ENCODE measurements at places on chromosomes 3 and 15.

DNA sequence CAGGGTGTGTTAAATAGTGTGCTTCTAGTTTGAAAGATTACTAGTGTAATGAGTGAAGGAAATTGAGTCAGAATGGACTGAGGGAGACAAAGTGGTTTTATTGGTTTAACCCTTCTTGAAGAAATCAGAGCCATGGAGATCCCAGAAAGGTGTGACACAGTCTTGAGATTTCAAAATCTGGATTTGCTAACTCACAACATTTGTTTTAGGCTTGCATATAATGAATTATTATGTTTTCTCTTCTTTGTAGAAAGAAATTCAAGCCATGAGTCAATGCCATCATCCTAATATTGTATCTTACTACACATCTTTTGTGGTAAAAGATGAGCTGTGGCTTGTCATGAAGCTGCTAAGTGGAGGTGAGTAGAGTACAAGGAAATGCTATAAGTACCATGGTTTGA lies 25.1 kb downstream of the OXSR1 start:
- DNase-seq, result no peak

GRCh38 chr3:123884203-123884831 lies at the start of gene MYLK:
Gene MYLK (minus strand): TSS chr3:123884332. CDS start chr3:123793841, 90,491 bp downstream.
- peak; percentile 88 for DNase-seq

DNA sequence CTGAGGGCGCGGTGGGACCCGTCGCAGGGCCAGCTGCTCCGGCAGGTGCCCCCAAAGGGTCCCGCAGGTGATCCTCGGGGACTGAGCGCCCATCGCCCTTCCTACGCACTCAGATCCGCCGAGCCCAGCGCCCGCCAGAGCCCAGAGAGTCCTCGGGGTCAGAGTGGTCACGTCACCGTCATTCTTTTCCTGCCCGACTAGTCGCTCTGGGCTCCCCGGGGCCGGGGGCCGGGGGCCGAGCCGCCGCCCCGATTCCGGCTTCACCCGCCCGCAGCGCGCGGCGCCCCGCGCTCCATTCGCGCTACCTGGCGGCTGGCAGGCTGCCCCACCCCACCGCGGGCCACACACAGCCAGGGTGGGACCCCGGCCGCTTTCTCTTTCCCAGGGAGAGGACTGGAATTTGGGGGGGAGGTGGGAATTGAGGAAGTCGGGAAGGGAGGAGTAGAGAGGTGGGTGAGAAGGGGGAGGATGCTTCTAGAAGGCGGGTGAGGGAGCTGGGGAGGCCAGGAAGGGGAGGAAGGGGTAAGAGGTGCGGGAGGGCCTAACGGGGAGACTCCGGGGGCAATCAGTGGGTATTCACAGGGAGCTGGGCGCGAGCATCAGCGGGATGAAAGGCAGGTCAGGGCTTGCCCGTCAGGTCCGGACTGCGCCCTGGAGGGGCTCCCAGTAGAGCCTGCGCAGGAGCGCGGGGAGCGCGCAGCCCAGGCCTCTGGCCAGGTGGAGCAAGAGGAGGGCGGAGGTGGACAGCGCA lies 36.1 kb upstream of the EPHB3 start:
- DNase-seq, result no peak

- no peak for DNase-seq
Measured at GRCh38 chr3:6807967-6808588, 52.8 kb upstream of the GRM7 start.

- peak; percentile 99 for DNase-seq
Measured at GRCh38 chr3:23776352-23776891, 29.3 kb upstream of the UBE2E1 start.

DNA sequence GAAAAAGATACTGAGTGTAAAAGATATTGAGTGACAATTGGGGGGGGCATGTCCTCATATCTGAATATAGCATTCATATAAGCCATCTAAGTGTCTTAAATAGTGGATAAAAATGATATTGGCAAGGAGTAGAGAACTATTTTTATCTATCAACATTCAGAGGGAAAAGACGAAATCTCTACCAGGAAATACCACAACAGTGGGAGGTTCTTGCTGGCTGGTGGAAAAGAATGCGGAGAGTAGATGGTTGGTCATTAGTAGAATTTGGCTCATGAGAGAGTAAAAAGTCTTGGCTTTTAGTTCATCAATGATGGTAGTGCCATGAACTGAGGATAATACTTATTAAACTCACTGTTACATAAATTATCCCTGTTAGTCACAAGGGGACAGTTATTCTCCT lies 4.8 kb upstream of the TCF12 start:
- no peak for DNase-seq

GRCh38 chr3:96619475-96619874 lies 194.9 kb upstream of the EPHA6 start:
- DNase-seq, result no peak

GRCh38 chr15:65484876-65485275 lies 32.6 kb downstream of the DPP8 start:
- DNase-seq, result no peak

DNA sequence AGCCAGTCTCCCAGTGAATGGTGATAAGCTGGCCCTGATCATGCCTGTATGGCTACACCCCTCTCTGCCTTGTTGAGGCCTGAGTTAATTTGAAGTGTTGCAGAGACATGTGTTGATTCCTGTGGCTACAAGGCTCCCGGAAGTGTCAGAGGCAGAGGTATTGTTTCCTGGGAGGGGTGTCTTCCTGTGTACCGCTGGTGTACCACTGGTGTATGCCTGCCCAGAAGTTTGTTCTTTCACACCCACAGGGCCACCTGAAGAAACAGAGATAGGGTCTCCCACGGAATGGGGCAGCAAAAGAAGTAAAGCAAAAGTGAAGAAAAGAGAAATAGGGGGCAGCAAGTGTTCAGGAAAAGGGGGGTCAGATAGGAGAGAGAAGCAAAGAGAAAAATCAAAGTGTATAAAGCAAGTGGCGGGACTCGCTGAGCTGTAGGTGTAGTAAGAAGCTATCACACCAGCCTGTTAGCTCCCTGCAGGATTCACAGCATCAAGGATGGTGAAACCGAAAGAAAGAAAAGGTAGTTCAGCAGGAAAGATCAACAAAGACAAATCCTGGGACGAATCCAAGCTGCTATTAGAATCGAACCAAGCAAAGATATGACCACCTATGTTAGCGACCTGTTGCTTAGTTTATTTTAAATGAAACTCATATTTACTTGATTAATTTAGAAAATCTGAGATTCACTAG lies 36.6 kb upstream of the CD47 start:
- no peak for DNase-seq

DNA sequence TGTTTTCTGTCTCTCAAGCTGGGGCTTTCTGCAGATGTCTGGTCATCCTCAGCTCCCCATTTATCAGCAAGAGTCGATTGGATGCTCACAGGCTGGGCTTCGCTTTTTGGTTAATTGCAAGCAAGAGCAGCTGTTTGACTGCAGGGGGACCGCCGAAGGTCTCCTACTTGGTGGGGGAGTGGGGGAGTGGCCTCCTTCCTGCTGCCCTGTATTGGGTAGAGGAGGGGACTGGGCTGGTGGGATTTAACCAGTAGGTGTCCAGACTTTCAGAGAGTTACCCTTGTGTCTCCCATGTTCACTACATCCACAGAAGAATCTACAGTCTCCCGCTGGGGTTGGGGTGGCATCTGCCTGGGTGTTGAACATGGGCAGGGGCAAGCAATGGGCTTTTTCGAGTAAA lies 78.7 kb downstream of the PLXNA1 start:
- no peak for DNase-seq

GRCh38 chr3:110750201-110750600 lies 321.4 kb upstream of the NECTIN3 start:
- no peak for DNase-seq

DNA sequence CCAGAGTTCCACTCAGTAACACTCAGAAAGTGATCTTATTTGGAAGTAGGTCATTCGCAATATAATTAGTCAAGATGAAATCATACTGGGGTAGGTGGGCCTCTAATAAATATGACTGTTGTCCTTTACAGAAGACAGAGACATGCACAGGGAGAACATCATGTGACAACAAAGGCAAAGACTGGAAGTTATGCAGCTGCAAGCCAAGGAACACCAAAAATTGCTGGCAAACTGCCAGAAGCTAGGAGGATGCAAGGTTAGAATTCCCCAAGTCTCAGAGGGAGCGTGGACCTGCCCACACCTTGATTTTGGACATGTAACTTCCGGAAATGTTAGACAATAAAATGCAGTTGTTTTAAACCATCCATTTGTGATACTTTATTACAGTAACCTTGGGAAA lies 471.5 kb upstream of the AGTR1 start:
- DNase-seq, result no peak

Measured in SK-MEL-5 (cell line).